ENCODE measurements at places on chromosomes 5 and 9. TPM values are rescaled to one million over a fixed set of nuclear protein-coding genes. Genes with fewer than 3 reads are reported as not detected.
A peak's percentile ranks its signal among the peaks of the same experiment; 100 is the strongest.

Gene ELOVL7
- 24.3 TPM for total RNA-seq

GRCh38 chr5:168790002-168790635 is 211.0 kb upstream of the PANK3 start:
- H3K4me3 ChIP-seq, result no peak overlapping the region
- H3K27ac ChIP-seq, result no peak overlapping the region
- H3K36me3 ChIP-seq, result no peaks in the 10 kb centered on the region
- no peak for DNase-seq
- H3K4me1 ChIP-seq, result no peaks in the 10 kb centered on the region

Gene CYLC2
- total RNA-seq, result not detected

DNA sequence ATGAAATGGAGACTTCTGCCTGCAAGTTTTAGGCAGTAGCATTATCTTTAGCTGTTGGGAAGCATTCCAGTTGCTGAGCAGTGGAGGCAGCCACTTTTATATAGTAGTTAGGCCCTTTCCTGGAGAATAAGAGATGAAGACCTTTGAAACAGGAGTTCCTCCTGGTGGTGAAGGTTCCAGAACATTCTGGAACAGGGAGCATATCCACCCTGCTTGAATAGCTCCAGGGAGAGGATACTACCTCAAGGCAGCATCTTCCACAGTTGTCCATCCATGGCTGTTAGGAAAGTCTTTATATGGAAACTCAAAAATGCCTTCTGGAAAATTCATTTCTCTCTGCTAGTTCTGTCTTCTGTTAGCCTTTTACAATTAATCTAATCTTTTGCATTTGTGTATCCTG is 3.0 kb downstream of the ASPN start:
- H3K27me3 ChIP-seq, result no peaks in the 10 kb centered on the region
- H3K4me1 ChIP-seq, result peaks cover 28% of the 10 kb centered on the region
- no peak overlapping the region for H3K4me3 ChIP-seq

- H3K4me3 ChIP-seq, result no peak overlapping the region
- H3K4me1 ChIP-seq, result no peaks in the 10 kb centered on the region
- no peaks in the 10 kb centered on the region for H3K27me3 ChIP-seq
- no peak for DNase-seq
Measured at GRCh38 chr9:6620796-6621195, 24.7 kb downstream of the GLDC start.

- peaks cover 16% of the 10 kb centered on the region for H3K4me1 ChIP-seq
- DNase-seq, result no peak
- H3K27ac ChIP-seq, result no peak overlapping the region
- no peak overlapping the region for H3K4me3 ChIP-seq
- no peaks in the 10 kb centered on the region for H3K27me3 ChIP-seq
Measured at GRCh38 chr9:128785427-128785826, 1.6 kb upstream of the TBC1D13 start.

Gene PCDHB12
- total RNA-seq, result not detected

DNA sequence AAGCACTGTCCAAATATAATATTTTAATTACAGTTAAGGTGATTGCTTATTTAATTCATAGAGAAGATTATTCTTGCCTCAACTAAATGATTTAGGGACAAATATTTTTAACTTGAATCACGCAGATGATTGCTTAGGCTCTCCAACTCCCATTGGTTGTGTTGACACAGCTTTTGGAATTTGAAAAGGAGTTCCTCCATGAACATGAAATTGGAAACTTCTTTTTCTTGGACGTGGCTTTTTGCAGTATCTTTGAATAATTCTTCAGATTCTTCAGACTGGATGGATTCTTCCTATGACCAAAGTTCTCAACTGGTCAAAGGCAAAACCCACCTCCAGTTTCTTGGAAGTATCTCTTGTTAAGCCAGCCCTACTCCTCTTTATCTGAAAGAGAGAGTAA is 456.4 kb upstream of the KLF4 start:
- H3K4me1 ChIP-seq, result no peaks in the 10 kb centered on the region
- H3K36me3 ChIP-seq, result no peaks in the 10 kb centered on the region
- no peak for DNase-seq
- H3K4me3 ChIP-seq, result no peak overlapping the region
- H3K27me3 ChIP-seq, result no peaks in the 10 kb centered on the region

Gene RNF130
- 52.9 TPM for total RNA-seq

GRCh38 chr9:21993893-21994555 is at the start of gene CDKN2A:
CDKN2A (minus strand) TSS chr9:21994392.
- peaks cover 11% of the 10 kb centered on the region for H3K36me3 ChIP-seq
- peak within 1 kb of the TSS; percentile 78 for H3K27ac ChIP-seq
- no peak for DNase-seq
- H3K4me3 ChIP-seq, result peak within 1 kb of the TSS; percentile 98

- peak within 1 kb of the TSS; percentile 99 for H3K4me3 ChIP-seq
- peak within 1 kb of the TSS; percentile 80 for H3K27ac ChIP-seq
- peaks cover 6% of the 10 kb centered on the region for H3K36me3 ChIP-seq
- H3K4me1 ChIP-seq, result peaks cover 26% of the 10 kb centered on the region
- DNase-seq, result no peak
Measured at GRCh38 chr5:168578538-168579487, at the start of gene PANK3. PANK3 (minus strand) TSS chr5:168579368; CDS start chr5:168579283, 85 bp downstream.

DNA sequence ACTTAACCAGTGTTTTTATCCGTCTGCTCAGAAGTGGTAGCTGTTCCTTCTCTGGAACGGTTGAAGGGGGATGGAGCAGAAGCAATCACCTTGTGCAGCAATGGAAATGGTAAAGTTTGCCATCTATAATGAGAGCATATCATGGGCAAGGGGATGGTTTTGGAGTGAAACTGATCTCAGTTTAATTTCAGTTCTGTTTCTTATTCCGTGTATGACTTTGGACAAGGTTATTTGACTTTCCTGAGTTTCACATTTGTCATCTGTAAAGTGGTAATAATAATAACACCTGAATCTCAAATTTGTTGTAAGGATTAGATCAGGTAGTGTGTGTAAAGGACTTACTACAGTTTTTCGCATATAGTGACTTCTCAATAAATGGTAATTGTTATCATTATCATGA is 106.1 kb downstream of the PCSK1 start:
- no peaks in the 10 kb centered on the region for H3K36me3 ChIP-seq
- no peak for DNase-seq
- peaks cover 24% of the 10 kb centered on the region for H3K4me1 ChIP-seq
- H3K27me3 ChIP-seq, result no peaks in the 10 kb centered on the region
- H3K27ac ChIP-seq, result no peak overlapping the region

DNA sequence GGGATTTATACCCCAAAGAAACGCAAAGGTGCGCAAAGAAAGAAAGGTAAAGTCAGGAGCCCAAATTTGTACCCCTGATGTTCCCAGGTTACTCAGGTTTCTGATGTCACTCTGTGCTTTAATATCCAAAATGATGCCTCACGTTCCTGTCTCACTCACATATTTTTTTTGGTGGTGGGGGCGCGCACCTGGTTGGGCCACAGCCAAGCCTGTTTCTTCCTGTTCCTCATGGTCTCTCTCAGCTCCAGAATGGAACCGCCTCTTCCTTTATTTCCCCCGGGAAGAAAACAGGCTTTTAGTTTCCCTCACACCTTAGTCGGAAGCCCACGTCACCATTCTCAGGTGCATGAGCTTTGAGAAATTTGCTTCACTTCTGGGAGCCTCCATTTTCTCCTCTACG is 118.3 kb upstream of the BOD1 start:
- H3K27me3 ChIP-seq, result no peaks in the 10 kb centered on the region
- H3K36me3 ChIP-seq, result no peaks in the 10 kb centered on the region
- H3K4me3 ChIP-seq, result no peak overlapping the region
- H3K27ac ChIP-seq, result no peak overlapping the region
- peaks cover 6% of the 10 kb centered on the region for H3K4me1 ChIP-seq
- DNase-seq, result no peak

Gene FBN2
- 0.08 TPM for total RNA-seq

DNA sequence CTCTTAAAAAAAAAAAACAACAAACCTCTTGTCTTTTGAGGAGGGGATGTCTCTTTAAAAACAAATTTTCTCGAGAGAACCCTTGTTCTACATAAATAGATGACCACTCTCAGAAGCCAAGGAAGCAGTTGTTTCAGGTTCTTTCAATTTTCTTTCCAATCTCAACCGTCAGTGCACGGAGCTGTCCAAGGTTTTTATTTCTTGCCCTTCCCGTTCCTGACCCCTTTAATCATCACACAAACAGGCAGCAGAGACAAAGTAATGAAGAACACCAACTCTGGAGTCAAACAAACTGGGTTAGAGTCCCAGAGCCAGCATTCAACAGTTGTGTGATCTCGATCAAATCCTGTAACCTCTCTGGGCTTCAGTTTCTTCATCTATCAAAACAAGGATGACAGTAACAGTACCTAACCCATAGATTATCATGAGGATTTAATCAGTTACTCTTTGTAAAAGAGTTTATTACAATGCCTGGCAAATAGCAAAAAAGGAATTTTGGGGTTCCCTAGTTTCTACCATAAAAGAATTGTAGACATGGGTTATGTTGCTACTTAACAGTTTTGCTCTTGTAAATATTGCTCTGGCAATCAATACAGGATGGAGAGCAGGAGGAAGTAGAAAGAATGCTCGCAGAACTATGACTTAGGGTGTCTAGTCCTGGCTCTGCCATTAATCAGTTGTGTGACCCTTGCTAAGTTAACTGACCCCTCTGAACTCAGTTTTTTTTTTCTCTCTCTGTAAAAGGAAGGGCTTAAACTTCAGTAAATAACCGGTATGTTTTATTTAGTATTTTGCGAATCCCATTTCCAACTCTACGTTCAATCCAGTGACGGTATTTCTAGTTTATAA is 1.0 kb upstream of the NIM1K start:
- DNase-seq, result no peak
- H3K36me3 ChIP-seq, result no peaks in the 10 kb centered on the region
- no peak overlapping the region for H3K27ac ChIP-seq
- H3K4me1 ChIP-seq, result peaks cover 18% of the 10 kb centered on the region
- H3K4me3 ChIP-seq, result no peak overlapping the region

DNA sequence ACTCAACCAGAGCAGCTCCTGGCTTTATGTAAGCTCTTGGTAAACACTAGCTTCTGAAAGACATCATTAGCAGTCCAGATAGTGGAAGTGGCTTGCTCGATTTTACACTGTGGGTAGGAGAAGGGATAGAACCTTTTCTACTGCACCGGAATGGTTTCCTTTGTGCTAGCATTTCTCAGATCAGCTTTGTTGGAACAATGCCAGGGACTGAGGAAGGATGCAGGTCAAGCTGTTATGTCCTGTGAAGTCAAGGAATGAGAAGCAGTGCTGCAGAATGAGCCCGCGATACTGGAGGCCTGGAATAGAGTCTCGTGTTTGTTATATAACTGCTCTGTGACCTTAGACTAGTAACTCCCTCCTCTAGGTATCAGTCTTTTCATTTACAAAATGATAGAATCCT is 233.6 kb downstream of the GABRB2 start:
- DNase-seq, result no peak
- no peaks in the 10 kb centered on the region for H3K36me3 ChIP-seq
- no peak overlapping the region for H3K27ac ChIP-seq
- H3K4me3 ChIP-seq, result no peak overlapping the region
- H3K4me1 ChIP-seq, result no peaks in the 10 kb centered on the region

DNA sequence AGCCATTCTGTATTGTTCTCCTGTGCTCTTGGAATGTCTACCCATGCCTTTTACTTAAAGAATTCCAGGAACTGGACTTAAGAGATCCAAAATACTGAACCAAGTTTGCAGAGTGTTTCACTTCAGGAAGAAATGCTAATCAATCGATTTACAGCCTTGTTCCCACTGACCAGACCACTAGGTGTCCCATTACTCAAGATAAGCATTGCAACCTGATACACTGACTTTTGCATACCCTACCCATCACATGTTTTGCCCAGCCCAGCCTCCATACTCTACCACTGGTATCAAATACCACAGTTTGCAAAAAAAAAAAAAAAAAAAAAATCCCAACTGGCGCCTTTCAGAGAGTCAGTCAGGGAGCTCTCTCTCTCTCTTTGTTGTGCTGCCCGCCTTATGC is 550.8 kb downstream of the CDH9 start:
- no peak overlapping the region for H3K27ac ChIP-seq
- no peaks in the 10 kb centered on the region for H3K27me3 ChIP-seq
- no peaks in the 10 kb centered on the region for H3K4me1 ChIP-seq
- H3K36me3 ChIP-seq, result no peaks in the 10 kb centered on the region
- no peak for DNase-seq

DNA sequence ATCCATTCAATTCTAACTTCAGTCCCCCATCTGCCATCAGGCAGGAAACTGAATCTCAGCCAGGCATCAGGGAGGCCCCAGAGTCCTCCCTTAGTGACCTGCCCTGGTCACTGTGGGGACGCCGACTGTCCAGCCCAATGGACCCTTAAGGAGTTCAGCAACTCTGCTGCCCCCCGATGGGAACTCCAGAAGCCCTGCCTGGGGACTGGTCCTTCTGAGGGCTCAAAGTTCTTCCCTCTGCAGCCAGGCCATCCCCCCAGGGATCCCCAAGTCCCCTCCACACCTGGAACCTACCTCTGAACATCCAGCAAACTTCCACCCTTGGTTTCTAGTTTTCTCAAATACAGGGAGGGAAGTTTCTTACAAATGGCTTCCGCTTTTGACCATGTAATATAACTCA is 76.8 kb downstream of the UBE2QL1 start:
- no peak for DNase-seq
- no peaks in the 10 kb centered on the region for H3K36me3 ChIP-seq
- peaks cover 95% of the 10 kb centered on the region for H3K27me3 ChIP-seq
- H3K27ac ChIP-seq, result no peak overlapping the region
- H3K4me3 ChIP-seq, result no peak overlapping the region
- H3K4me1 ChIP-seq, result 0 out of 2 replicates have a peak, but pooled peaks cover 9% of the 10 kb centered on the region

GRCh38 chr5:53069626-53070025 is 39.9 kb downstream of the MOCS2 start:
- H3K27me3 ChIP-seq, result no peaks in the 10 kb centered on the region
- H3K27ac ChIP-seq, result no peak overlapping the region
- DNase-seq, result no peak

Gene GCNT1
- total RNA-seq, result 15.3 TPM

DNA sequence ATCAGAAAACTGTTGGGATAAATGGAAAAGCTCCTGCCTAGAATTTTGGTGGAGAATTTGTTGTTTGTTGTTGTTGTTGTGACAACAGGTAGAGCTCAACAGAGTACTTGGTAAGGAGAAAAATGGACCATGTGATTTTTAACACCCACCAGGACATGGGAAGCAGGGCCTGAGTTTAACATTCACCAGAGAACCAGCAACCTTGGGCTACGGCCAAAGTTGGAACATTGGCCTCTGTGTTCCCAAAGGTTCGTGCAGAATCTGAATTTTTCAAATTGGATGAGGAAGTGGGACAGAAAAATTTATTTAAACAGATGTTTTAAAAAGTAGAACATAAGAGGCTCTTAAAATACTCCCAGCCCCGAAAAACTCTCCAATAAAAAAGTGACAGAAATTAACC is 127.0 kb downstream of the GNA14 start:
- H3K36me3 ChIP-seq, result no peaks in the 10 kb centered on the region
- no peaks in the 10 kb centered on the region for H3K4me1 ChIP-seq
- H3K4me3 ChIP-seq, result no peak overlapping the region
- no peaks in the 10 kb centered on the region for H3K27me3 ChIP-seq
- no peak for DNase-seq

DNA sequence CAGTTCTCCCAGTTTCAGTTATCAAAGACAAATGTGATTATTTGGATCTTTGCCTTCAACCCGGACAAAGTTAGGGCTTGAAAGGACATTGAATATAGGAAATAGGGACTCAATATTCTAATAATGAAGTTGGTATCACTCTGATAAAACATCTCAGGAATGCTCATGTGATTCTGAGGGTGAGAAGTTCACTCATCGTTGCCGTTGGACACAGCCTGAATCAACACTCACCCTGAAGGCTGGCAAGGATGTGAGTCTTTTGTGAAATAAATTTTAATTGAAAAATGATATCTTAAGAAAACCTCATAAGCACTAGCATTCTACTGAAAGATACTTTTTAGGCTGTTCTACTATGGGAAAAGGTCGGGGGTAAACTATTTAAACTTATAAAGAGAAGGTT is 44.8 kb upstream of the C9orf72 start:
- no peak overlapping the region for H3K4me3 ChIP-seq
- H3K27me3 ChIP-seq, result no peaks in the 10 kb centered on the region
- no peaks in the 10 kb centered on the region for H3K36me3 ChIP-seq
- no peak overlapping the region for H3K27ac ChIP-seq

All from PC-9 (cell line).